ENCODE measurements at places on chromosomes 16 and 17. TPM values are rescaled to one million over a fixed set of nuclear protein-coding genes. Genes with fewer than 3 reads are reported as not detected.

GRCh38 chr17:48472411-48473281, 42.6 kb upstream of the SKAP1 start:
- no peak overlapping the region for H3K4me3 ChIP-seq
- no peaks in the 10 kb centered on the region for H3K36me3 ChIP-seq
- H3K27me3 ChIP-seq, result peaks cover 41% of the 10 kb centered on the region
- no peaks in the 10 kb centered on the region for H3K4me1 ChIP-seq
- DNase-seq, result no peak

GRCh38 chr17:43823350-43824084, 9.4 kb downstream of the MPP3 start:
- peak; percentile 73 for DNase-seq
- H3K4me1 ChIP-seq, result peaks cover 22% of the 10 kb centered on the region
- peak overlapping the region; percentile 90 for H3K27ac ChIP-seq
- H3K27me3 ChIP-seq, result no peaks in the 10 kb centered on the region

DNA sequence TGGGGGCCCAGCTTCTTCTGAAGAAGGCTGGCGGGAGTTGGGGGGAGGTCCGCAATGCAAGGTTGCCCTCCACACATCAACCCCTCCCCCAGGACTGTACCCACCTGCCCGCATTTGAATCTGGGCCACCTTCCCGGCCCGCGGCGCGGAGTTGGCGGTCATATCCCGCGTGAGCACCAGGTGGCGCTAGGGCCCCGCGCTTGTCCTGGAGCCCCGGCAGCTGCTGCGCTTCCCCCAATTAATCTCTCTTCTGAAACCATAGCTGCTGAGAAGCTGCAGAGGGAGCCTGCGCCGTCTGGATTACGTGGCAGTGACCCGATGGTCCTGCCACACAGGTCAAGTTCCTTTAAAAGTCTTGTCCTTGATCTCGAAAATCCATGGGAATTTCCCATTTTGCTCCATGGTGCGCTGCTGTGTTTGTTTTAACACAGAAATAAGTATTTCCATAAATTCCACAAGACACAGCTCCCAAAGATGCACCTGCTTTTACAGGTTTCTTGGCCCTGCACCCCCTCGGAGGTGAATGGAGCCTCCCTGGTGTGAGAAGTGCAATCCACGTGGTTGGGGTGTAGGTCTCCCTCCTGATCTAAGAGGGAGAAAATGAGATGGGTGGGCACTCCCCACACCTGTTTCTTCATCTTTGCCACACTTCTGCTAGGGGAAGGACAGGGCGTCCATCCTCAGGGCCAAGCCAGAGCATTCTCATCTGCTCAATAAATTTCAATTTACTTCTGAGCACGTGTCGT, 22.1 kb downstream of the COX4I1 start:
- no peak overlapping the region for H3K27ac ChIP-seq
- H3K4me1 ChIP-seq, result no peaks in the 10 kb centered on the region
- peak; percentile 77 for DNase-seq
- no peaks in the 10 kb centered on the region for H3K36me3 ChIP-seq

The TPSG1 gene
- total RNA-seq, result not detected

The TBC1D28 gene
- not detected for total RNA-seq

- DNase-seq, result no peak
- H3K4me3 ChIP-seq, result peak overlapping the region; percentile 72
- no peaks in the 10 kb centered on the region for H3K27me3 ChIP-seq
- peaks cover 44% of the 10 kb centered on the region for H3K4me1 ChIP-seq
- H3K27ac ChIP-seq, result no peak overlapping the region
Measured at GRCh38 chr17:49762151-49762941, 1.6 kb downstream of the FAM117A start.

DNA sequence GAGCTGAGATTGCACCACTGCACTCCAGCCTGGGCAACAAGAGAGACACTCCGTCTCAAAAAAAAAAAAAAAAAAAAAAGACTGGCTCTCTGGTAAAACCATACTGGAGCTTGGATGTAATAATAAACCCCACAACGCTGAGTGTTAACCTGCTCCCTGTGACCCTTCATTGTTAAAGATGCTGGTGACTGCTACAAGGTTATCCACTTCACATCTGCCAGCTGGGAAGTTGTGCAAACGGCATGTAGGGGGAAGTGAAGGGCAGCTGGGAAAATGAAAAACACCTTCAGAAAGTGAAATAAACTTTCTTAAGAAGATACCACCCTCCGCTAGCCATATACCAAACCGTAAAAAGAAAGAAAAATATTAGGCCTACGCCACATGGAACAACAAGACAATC, 131.0 kb upstream of the NUDT7 start:
- H3K4me1 ChIP-seq, result no peaks in the 10 kb centered on the region
- no peak overlapping the region for H3K4me3 ChIP-seq
- H3K27ac ChIP-seq, result no peak overlapping the region
- DNase-seq, result no peak
- no peaks in the 10 kb centered on the region for H3K36me3 ChIP-seq
- H3K27me3 ChIP-seq, result peaks cover 16% of the 10 kb centered on the region

GRCh38 chr17:40610359-40610758, 37.3 kb downstream of the SMARCE1 start:
- H3K27me3 ChIP-seq, result peaks cover 4% of the 10 kb centered on the region
- H3K27ac ChIP-seq, result no peak overlapping the region
- H3K36me3 ChIP-seq, result no peaks in the 10 kb centered on the region

The LGALS9B gene
- not detected for total RNA-seq

The KRT39 gene
- not detected for total RNA-seq

The SNRNP25 gene
- total RNA-seq, result 69.9 TPM

DNA sequence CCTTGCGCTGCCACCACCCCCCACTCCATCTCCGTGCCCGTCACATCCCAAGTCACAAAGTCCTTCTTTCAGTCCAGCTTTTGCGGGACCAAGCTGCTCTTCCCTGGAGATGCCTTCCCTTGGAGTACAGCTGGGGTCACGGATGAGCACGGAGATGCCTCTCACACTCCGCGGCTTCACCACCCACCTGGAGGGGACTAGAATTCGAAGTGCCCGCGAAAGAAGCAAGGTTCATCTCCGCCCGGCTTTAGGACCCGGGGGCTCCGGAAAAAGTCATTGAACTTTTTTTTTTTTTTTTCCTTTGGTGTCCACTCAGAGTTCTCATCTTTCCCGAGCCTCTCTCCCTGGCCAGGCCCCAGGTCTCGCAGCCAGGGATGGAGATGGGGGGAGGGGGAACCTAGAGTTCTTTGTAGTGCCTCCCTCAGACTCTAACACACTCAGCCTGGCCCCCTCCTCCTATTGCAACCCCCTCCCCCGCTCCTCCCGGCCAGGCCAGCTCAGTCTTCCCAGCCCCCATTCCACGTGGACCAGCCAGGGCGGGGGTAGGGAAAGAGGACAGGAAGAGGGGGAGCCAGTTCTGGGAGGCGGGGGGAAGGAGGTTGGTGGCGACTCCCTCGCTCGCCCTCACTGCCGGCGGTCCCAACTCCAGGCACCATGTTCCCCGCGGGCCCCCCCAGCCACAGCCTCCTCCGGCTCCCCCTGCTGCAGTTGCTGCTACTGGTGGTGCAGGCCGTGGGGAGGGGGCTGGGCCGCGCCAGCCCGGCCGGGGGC, at the start of gene FKBP10:
Gene FKBP10, plus strand, starts transcription at position 624 of the 771 bp plus-strand sequence. Its CDS starts 31 bp downstream, at position 655.
- peaks cover 32% of the 10 kb centered on the region for H3K4me1 ChIP-seq
- H3K27me3 ChIP-seq, result peaks cover 32% of the 10 kb centered on the region
- peak within 1 kb of the TSS; percentile 73 for H3K4me3 ChIP-seq
- peak within 1 kb of the TSS; percentile 74 for H3K27ac ChIP-seq
- no peaks in the 10 kb centered on the region for H3K36me3 ChIP-seq

The CPHXL2 gene
- total RNA-seq, result not detected

DNA sequence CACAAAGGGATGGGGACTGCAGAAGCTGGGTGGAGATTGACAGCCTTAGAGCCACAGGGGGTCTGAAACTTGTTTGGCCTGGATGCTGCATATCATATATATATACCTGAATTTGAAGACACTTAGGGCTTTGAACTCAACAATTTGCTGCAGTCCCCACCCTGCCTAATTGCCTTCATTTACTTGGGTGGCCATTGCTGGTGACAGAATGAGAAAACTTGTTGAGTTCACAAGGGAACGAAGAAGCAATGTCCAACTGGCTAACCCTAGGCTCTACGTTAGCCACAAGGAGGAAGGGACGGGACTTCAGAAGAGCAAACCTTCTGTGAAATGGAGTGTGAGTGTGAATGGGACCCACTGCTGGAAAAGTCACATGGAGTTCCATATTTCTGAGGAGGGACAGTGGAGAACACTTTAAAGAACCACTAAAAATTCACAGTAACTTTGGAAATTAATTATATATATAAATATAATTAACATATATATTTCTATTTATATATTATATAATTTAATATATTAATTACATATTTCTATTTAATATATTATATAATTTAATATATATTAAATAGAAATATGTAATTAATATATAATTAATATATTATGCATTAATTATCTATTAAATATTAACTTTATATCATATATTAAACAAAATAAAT, 215.3 kb upstream of the SOX9 start:
- H3K36me3 ChIP-seq, result no peaks in the 10 kb centered on the region
- peaks cover 5% of the 10 kb centered on the region for H3K4me1 ChIP-seq
- no peak overlapping the region for H3K4me3 ChIP-seq
- H3K27me3 ChIP-seq, result no peaks in the 10 kb centered on the region

DNA sequence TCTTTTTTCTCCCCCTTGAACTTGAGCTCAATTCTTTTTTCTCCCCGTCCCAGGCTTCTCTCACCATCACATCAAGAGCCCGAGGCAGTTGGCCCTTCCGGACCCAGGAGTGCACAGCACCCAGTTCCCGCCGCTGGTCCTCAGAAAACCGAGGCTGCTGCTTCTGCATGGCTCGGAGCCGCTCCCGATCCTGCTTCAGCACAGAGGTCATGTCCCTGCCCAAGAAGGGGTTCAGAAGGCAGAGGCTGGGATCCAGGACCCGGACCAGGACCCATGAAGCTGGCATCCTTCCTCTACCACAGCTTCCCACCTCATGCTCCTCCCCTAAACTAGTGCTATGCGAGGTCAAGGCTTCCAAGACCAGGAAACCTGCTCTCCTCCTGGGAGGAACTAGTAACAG, 10.5 kb downstream of the PER1 start:
- no peak for DNase-seq
- H3K4me3 ChIP-seq, result no peak overlapping the region
- H3K27ac ChIP-seq, result no peak overlapping the region

The SOCS1 gene
- 1.2 TPM for total RNA-seq

- H3K4me3 ChIP-seq, result no peak overlapping the region
- no peaks in the 10 kb centered on the region for H3K27me3 ChIP-seq
- peaks cover 54% of the 10 kb centered on the region for H3K4me1 ChIP-seq
- peaks cover 78% of the 10 kb centered on the region for H3K36me3 ChIP-seq
- H3K27ac ChIP-seq, result peak overlapping the region; percentile 1
Measured at GRCh38 chr17:49829026-49829425, 18.8 kb downstream of the TAC4 start.

The TNP2 gene
- not detected for total RNA-seq

- no peak overlapping the region for H3K27ac ChIP-seq
- peaks cover 14% of the 10 kb centered on the region for H3K27me3 ChIP-seq
- no peak overlapping the region for H3K4me3 ChIP-seq
- H3K36me3 ChIP-seq, result no peaks in the 10 kb centered on the region
- DNase-seq, result no peak
Measured at GRCh38 chr16:66291833-66292232, 74.7 kb upstream of the CDH5 start.

- H3K4me1 ChIP-seq, result no peaks in the 10 kb centered on the region
- DNase-seq, result peak; percentile 9
- no peak overlapping the region for H3K4me3 ChIP-seq
- H3K36me3 ChIP-seq, result no peaks in the 10 kb centered on the region
- no peak overlapping the region for H3K27ac ChIP-seq
Measured at GRCh38 chr17:71764505-71764904, 356.3 kb upstream of the SOX9 start.

DNA sequence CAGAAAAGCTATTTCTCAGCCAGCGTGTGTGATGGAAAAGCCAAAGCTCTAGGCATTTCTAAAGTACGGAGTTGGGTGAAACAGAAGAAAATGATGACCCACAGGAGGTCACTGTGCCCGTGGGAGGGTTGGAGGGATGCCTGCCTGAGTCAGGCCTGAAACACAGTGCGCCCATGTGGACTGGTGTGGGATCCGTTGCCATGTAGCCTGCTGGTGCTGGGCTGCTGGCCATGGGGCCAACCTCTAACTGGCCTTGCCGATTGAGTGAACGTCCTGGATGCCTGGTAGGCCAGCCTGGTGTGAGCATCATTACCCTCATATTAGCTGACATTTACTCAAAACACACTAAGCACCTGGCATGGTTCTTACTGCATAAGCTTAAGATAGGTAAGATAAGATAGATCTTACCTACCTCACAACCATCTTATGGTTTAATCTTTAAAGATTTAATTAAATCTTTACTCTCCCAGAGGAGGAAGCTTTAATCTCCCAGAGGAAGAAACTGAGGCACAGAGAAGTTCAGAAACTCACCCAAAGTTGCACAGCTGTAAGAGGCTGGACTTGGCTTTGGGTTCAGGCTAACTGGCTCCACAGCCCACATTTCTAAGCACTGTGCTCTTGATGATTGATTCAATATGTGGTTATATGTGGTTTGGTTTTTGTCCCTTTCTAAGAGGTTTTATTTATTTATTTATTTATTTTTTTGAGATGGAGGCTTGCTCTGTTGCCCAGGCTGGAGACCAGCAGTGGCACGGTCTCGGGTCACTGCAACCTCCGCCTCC, 15.7 kb downstream of the MGAT5B start:
- no peaks in the 10 kb centered on the region for H3K36me3 ChIP-seq
- H3K4me1 ChIP-seq, result no peaks in the 10 kb centered on the region
- peaks cover 37% of the 10 kb centered on the region for H3K27me3 ChIP-seq
- H3K27ac ChIP-seq, result no peak overlapping the region
- no peak for DNase-seq
- H3K4me3 ChIP-seq, result no peak overlapping the region

All from heart right ventricle (tissue), 16 donors.